M059J (cell line): ENCODE measurements at places on chromosomes 11 and 22. TPM values are rescaled to one million over a fixed set of nuclear protein-coding genes. Genes with fewer than 3 reads are reported as not detected.

- peak; percentile 11 for DNase-seq
Observed at GRCh38 chr11:98568013-98568412, 452.7 kb upstream of the CNTN5 start.

OR51B4 gene
- total RNA-seq, result 2.0 TPM in 1 of 2 replicates, not detected in the other

DNA sequence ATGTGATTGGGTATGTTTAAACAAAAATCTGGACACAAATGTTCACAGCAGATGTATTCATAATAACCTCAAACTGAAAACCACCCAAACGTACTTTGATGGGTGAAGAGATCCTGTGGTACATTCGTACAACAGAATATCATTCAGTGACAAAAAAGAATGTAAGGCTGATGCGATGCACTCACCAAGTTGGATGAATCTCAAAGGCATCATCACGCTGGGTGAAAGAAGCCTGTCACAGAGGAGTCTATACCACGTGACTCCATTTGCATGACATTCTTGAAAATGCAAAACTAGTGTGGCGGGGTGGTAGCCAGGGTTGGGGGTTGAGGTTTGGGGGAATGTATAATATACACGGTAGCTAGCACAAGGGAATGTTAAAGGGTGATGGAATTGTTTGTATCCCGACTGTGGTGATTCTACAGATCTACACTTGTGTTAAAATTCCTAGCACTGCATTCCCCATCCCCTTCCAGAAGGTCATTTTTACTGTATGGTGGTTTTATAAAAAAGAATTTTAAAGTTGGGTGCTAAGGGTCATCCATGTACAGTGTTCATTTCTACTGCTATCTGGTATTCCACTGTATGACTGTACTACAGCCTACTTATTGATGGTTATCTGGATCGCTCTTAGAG lies 35.0 kb upstream of the SLC25A1 start:
- no peak for DNase-seq

DNA sequence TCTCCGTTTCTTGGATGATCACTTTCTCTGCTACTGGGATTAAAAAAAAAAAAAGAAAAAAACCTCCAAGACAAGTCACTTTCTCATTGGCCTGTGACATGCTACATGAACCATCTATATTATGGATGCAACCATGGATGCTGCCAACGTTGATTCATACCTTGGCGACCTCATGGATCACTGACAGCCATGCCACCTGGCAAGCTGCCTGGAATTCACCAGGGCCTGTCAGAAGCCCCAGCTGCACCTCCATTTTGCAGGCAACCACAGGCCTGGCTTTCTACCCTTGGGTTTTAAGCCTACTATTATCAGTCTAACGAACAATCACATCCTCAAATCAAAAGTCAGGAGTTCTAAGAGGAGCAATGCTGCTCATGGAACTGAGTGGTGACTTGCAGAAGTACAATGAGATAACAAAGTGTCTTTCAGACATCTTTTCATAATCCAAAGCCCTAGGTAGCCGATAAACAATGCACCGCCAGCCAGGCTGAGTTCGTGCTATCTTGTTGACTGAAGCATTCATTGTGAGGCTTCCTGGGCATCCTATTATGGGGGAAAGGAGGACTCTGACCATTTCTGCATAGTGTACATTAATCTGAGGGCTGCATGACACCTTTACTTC lies 48.0 kb upstream of the CADM1 start:
- DNase-seq, result peak; percentile 63

DNA sequence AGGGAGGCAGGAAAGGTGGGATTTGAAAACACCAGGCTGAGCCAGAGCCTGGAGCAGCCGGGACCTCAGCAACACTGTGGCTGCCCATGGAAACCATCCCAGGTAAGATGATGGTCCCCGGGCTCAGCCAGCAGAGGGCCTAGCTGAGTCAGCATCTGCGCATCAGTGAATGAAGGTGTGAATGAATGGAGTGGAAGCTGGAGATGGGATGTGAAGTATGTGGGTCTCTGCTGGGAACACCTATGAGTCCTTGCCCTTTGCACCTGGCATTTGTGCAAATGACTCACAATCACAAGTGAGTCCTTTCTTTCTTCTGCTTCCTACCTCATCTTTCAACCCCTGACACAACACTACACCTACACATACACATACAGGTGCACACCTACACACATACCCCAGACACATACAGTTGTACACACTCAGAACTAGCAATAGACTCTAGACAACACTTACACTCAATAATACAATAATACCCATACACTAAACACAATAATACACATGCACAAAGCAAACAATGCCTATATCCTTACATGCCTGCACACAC lies 62.8 kb upstream of the PRDM11 start:
- peak; percentile 23 for DNase-seq

DNA sequence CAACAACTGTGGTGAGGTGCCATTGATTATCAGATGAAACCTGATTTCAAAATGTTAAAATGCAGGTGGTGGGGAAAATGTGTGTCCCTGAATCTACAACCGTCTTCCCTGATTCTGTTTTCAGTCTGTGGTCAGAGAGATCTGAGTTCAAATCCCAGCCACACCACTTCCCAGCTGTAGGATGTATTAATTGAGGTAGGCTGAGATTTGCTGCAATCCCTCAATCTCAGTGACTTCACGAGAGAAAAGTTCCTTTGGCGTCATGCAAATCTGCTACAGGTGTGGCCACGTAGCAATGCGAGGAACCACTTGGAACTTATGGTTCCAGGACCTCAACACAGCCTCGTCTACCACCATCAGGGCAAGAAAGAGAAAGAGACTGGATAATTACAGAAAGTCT lies 56.2 kb downstream of the BCL2L13 start:
- no peak for DNase-seq

FAM227A gene
- total RNA-seq, result 0.17 and 0.79 TPM in 2 replicates

DNA sequence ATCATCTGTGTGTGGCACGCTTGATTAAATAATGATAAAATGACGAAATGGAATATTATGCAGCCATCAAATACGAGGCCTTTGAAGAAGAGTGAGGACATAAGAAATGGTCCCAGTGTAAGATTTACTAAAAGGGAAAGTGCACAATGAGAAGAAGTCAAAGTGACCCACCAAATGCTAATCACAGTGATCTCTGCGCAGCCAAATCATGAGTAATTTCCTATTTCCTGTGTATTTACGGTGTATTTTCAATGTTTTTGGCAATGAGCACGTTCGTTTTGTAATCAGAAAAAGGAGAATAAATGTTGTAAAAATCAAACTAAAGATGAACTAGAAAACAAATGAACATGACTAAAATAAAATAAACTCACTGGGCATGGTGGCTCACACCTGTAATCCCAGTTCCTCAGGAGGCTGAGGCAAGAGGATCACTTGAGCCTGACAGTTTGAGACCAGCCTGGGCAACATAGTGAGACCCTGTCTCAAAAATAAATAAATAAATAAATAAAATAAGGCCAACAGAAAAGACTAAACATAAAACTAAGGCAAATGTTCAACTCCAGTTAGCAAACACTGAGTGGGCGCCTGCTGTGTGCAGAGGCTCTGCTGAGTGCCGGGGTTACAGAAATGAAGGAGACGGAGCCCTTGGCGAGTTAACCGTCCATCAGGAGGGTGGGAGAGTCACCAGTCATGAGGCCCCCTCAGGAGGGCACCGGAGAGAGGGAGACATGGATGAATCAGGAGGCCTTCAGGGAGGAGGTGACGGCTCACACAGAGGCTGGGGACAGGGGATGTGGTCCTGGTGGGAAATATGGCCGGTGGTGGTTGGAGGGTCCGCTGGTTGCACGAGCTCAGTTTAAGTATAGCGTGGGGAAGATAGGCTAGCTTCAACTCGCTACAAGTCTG lies 26.0 kb upstream of the CBX7 start:
- DNase-seq, result peak; percentile 59

CRYBA4 gene
- total RNA-seq, result not detected in 2 replicates

DDI1 gene
- not detected in 2 replicates for total RNA-seq

OR8I2 gene
- total RNA-seq, result not detected in 2 replicates

GRCh38 chr11:61480261-61480993 lies 28.1 kb upstream of the LRRC10B start:
- DNase-seq, result no peak

- no peak for DNase-seq
Observed at GRCh38 chr22:41247703-41248102, 7.0 kb upstream of the CHADL start.

MGAT3 gene
- total RNA-seq, result not detected in 2 replicates

DNA sequence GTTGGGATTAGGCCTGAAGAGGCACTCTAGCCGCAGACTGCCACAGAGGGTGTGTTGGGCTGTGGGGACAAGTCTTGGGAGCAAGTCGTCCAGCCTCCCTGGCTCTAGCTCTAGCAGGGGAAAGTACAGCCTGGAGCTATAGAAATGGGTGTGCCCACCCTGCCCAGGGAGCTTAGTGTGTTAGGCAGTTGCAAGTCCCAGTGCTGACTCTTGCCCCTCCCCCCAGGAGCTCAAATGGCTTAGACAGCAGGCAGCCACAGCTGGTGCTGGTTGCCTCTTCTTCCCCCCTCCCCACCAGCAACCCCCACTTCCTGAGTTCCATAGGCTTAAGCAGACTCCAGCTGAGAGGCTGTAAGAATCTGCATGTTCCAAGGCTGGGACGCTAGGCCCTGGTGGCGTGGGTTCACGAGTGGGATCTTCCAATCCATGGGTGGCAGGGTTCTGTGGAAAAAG lies 61.2 kb downstream of the GUCY1A2 start:
- no peak for DNase-seq

DNA sequence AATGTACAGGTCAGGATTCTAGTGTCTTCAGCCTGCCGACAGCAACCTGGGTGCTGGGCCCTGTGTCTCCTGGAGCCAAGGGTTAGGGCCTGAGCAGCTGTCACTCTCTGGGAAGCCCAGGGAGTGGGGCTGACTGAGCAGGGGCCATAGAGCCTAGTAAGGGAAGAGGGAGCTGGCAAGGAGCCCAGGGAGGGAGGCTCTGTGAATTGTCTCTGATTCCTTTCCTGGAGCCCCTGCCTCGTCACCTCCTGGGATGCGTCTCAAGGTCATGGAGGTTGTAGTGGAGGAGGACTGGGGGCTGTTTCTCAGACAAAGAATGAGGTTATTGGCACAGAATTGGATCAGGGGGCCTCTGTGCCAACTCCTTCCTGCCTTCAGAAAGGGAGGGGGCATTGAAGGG lies 11.8 kb downstream of the SOX10 start:
- no peak for DNase-seq

DNA sequence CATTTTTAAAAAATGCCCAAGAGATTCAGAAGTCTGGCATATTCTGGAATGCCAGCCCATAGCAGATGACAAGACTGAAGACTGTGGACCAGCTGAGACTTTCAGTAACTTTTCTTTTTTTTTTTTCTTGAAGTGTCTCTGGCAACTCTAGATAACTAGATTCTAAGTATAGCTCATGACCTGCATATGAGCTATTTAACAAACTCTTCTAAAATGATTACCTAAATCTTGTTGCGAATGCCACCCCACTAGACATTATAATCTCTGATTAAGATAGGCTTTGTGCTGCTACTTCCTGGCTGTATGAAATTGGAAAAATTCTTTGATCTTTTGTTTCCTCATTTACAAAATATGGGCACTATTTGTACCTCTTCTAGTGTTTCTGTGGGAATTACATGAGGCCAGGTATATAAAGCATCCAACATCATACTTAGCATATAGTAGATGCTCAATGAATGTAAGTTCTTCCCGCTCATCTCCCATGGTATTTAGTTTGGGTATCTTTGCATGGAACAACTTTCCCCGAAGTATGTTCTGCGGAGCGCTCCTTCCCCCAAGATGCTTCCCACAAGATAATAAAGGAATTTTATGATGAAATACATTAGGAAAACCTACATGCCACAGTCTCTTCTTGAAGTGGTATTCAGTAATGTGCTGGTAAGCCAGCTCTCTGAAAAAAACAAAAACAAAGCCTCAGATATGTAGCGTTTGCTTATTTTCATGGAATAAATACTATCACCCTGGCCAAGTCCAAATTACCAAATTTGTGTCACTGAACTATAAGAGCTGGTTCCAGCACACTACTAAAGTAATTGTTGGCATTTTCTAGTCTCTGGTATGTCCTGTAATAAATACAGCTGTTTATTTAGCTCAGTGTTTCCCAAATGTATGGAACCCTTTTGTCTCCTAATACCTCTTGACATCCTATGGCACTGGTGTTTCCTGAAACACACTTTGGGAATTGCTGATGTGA lies 86.8 kb upstream of the TIMP3 start:
- no peak for DNase-seq

- no peak for DNase-seq
Observed at GRCh38 chr11:68910965-68911364, 7.3 kb downstream of the IGHMBP2 start.

TTC17 gene
- total RNA-seq, result 52.7 and 59.4 TPM in 2 replicates

BRSK2 gene
- total RNA-seq, result 0.44 TPM in 1 of 2 replicates, not detected in the other

GRCh38 chr11:130071211-130071712 lies 1.6 kb downstream of the APLP2 start:
- peak; percentile 52 for DNase-seq

PLAAT5 gene
- total RNA-seq, result not detected in 2 replicates

GRCh38 chr22:32904044-32904443 lies 102.5 kb downstream of the TIMP3 start:
- peak; percentile 59 for DNase-seq

GRCh38 chr22:23677701-23677995 lies 13.2 kb upstream of the RGL4 start:
- no peak for DNase-seq

GRCh38 chr11:35802221-35802620 lies 139.6 kb downstream of the TRIM44 start:
- DNase-seq, result no peak

DNA sequence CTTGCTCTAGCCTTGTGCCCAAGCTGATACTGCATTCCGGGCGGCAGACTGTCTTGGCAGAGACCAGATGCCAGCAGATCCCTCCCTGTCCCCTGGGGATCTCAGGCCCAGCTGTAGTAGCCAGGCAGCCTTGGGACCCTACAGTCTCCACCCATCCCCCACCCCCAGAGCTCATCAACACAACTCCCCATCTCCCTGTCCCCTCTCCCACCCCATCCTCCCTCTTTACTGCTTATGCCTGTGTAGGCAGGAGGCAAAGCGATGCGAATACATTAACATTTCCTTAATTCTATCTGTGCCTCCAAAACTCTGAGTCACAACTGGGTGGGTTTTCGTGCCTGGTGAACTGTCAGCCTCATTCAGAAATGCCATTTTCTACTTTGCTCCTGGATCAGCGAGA lies 547.6 kb downstream of the BUD13 start:
- no peak for DNase-seq

GRCh38 chr22:35761037-35761436 lies 43.4 kb downstream of the APOL5 start:
- DNase-seq, result peak; percentile 34

GRCh38 chr11:116984589-116984988 lies 113.6 kb downstream of the SIK3 start:
- peak; percentile 91 for DNase-seq
